Activated CD4-positive, alpha-beta T cell treated with anti-CD3 and anti-CD28 coated beads, Interleukin-2, amount 10 ng/mL, durations not matched to agents 7 days and 5 days (primary cell): ENCODE measurements at places on chromosomes 7 and 10. TPM values are rescaled to one million over a fixed set of nuclear protein-coding genes. Genes with fewer than 3 reads are reported as not detected.

Gene TBC1D12
- 0.15 TPM for total RNA-seq

Gene A1CF
- not detected for total RNA-seq

Gene SERPINE1
- 0.27 TPM for total RNA-seq

Gene NACAD
- not detected for total RNA-seq

Gene ABCB4
- not detected for total RNA-seq
